ENCODE measurements at places on chromosomes 1 and 21.

- H3K4me1 ChIP-seq: peaks cover 12% of the 10 kb centered on the region
- no peaks in the 10 kb centered on the region for H3K36me3 ChIP-seq
- no peak for DNase-seq
- H3K4me3 ChIP-seq: no peak overlapping the region
- H3K27me3 ChIP-seq: no peaks in the 10 kb centered on the region
Observed at GRCh38 chr1:212497553-212497952, 64.8 kb downstream of the NENF start.

DNA sequence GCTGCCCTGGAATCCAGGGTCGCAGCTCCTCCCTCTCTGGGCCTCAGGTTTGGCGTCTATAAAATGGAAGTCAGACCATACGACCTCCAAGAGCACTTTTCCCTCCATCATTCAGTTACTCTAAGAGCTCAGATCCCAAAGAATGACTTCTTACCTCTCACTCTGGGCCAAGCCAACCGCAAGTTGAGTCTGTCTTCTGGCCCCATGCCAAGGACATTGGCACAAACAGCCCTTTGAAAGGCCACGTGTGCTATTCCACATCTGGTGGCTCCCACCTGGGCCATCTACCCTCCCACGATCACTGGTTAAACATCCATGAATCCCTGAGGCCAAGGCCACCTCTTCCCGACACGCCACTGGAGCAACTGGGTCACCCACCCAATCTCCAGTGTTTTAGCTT, 12.4 kb downstream of the SLC2A7 start:
- no peaks in the 10 kb centered on the region for H3K27me3 ChIP-seq
- H3K36me3 ChIP-seq: no peaks in the 10 kb centered on the region
- H3K4me3 ChIP-seq: no peak overlapping the region
- H3K4me1 ChIP-seq: no peaks in the 10 kb centered on the region
- DNase-seq: no peak

GRCh38 chr1:8016210-8016894, 9.8 kb downstream of the ERRFI1 start:
- H3K27me3 ChIP-seq: no peaks in the 10 kb centered on the region
- peaks cover 69% of the 10 kb centered on the region for H3K36me3 ChIP-seq
- peaks cover 77% of the 10 kb centered on the region for H3K4me1 ChIP-seq
- H3K4me3 ChIP-seq: peak overlapping the region; percentile 91

DNA sequence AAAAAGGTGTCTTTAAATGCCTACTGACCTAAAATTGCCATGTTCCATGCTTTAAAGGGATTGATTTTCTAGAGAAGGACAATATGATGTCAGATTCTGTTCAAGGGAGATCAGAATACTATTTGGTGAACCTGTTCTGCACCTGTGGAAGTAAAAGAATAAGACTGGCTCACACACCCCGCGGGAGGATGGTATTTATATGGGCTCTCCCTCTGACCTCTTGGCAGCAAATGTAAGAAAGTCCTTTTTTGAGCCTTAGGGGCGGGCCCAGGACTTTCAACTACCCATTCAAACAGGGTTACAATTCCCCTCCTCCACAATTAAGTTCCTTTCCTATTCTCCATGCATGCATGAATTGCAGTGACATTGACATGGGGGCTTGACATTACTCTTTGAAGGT, 42.1 kb downstream of the WASF2 start:
- no peaks in the 10 kb centered on the region for H3K27me3 ChIP-seq
- H3K4me3 ChIP-seq: no peak overlapping the region
- H3K36me3 ChIP-seq: no peaks in the 10 kb centered on the region

GRCh38 chr1:231517076-231517475, 11.4 kb upstream of the TSNAX start:
- peaks cover 9% of the 10 kb centered on the region for H3K4me1 ChIP-seq
- H3K27me3 ChIP-seq: no peaks in the 10 kb centered on the region
- no peaks in the 10 kb centered on the region for H3K36me3 ChIP-seq
- no peak overlapping the region for H3K4me3 ChIP-seq

DNA sequence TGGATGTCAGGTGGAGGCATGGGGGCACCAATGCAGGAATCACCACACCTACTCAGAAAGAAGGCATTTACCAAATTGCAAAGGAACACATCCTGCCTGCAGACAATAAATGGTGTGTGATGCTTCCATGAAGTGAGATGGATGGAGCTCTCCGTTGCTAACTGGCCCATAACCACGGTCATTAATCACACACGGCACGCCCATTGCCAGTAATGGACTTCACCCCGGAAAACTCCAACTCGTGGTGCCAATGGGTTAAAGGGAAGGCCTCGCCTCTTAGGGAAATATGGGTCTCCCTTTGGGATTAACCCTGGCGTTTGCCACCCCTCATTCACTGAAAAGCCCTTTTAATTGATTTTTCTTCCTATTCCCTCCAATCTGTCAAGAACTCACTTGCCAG, 443.1 kb upstream of the DAB1 start:
- no peak overlapping the region for H3K27ac ChIP-seq
- no peak for DNase-seq
- no peaks in the 10 kb centered on the region for H3K36me3 ChIP-seq

- H3K27me3 ChIP-seq: peaks cover 6% of the 10 kb centered on the region
- no peaks in the 10 kb centered on the region for H3K36me3 ChIP-seq
- H3K4me3 ChIP-seq: no peak overlapping the region
- no peak overlapping the region for H3K27ac ChIP-seq
- H3K4me1 ChIP-seq: no peaks in the 10 kb centered on the region
Observed at GRCh38 chr1:63326473-63327380, 4.4 kb downstream of the FOXD3 start.

GRCh38 chr1:197801684-197802083, 26.4 kb upstream of the DENND1B start:
- H3K27ac ChIP-seq: no peak overlapping the region
- DNase-seq: no peak
- H3K4me3 ChIP-seq: no peak overlapping the region
- no peaks in the 10 kb centered on the region for H3K36me3 ChIP-seq
- H3K27me3 ChIP-seq: peaks cover 4% of the 10 kb centered on the region
- H3K4me1 ChIP-seq: no peaks in the 10 kb centered on the region

DNA sequence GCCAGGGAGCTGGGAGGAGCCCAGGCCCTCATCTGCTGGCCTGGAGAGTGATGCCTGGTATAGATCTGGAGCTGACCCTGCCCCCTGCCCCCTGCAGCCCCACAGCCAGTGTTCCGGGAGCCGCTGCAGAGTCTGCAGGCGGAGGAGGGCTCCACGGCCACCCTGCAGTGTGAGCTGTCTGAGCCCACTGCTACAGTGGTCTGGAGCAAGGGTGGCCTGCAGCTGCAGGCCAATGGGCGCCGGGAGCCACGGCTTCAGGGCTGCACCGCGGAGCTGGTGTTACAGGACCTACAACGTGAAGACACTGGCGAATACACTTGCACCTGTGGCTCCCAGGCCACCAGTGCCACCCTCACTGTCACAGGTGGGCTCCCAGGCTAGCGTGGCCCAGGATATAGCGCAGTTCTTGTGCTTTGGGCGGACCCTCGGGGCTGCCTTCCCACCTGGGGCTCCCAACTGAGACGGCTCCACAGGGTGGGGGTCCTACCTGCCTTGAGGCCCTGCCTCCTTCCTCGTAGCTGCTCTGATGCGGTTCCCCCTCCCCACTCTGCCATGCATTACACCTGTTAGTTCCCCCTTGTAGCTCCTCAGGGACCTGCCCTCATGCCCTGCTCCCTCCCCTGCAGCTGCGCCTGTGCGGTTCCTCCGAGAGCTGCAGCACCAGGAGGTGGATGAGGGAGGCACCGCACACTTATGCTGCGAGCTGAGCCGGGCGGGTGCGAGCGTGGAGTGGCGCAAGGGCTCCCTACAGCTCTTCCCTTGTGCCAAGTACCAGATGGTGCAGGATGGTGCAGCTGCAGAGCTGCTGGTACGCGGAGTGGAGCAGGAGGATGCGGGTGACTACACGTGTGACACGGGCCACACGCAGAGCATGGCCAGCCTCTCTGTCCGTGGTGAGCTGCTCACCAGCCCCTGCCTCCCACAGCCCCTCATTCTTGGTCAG, 98.7 kb downstream of the OBSCN start:
- H3K36me3 ChIP-seq: no peaks in the 10 kb centered on the region
- no peak overlapping the region for H3K27ac ChIP-seq
- no peak for DNase-seq
- H3K4me1 ChIP-seq: no peaks in the 10 kb centered on the region
- no peak overlapping the region for H3K4me3 ChIP-seq

DNA sequence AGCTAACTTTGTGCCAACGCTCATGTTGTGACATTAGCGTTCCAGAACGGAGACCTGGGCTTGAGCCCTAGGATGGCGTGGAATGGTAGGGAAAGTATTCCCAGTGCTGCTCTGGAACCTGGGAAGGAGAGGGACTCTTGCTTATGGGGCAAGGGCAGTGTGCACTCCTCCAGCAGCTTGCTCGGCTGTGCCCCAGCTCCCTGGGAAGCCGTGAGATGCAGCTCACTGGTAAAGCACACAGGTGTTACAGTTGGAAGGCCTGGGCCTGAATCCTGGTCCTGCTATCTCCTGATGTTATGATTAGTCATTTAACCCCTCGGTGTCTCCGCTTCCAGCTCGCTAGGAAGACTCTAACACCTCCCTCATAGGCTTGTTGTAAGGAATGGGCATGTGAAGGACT, 42.4 kb upstream of the EPHA8 start:
- no peaks in the 10 kb centered on the region for H3K4me1 ChIP-seq
- no peak overlapping the region for H3K4me3 ChIP-seq
- H3K27ac ChIP-seq: no peak overlapping the region
- H3K36me3 ChIP-seq: no peaks in the 10 kb centered on the region
- DNase-seq: no peak

DNA sequence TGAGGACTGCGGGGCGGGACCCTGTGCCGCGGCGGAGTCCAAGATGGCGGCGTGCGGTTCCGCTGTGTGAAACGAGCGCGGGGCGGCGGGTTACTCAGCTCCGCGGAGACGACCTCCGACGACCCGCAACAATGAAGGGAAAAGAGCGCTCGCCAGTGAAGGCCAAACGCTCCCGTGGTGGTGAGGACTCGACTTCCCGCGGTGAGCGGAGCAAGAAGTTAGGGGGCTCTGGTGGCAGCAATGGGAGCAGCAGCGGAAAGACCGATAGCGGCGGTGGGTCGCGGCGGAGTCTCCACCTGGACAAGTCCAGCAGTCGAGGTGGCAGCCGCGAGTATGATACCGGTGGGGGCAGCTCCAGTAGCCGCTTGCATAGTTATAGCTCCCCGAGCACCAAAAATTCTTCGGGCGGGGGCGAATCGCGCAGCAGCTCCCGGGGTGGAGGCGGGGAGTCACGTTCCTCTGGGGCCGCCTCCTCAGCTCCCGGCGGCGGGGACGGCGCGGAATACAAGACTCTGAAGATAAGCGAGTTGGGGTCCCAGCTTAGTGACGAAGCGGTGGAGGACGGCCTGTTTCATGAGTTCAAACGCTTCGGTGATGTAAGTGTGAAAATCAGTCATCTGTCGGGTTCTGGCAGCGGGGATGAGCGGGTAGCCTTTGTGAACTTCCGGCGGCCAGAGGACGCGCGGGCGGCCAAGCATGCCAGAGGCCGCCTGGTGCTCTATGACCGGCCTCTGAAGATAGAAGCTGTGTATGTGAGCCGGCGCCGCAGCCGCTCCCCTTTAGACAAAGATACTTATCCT, 430 bp downstream of the RBM15 start:
- DNase-seq: peak; percentile 52
- peaks cover 33% of the 10 kb centered on the region for H3K36me3 ChIP-seq
- H3K4me1 ChIP-seq: peaks cover 68% of the 10 kb centered on the region
- peak overlapping the region; percentile 77 for H3K4me3 ChIP-seq

DNA sequence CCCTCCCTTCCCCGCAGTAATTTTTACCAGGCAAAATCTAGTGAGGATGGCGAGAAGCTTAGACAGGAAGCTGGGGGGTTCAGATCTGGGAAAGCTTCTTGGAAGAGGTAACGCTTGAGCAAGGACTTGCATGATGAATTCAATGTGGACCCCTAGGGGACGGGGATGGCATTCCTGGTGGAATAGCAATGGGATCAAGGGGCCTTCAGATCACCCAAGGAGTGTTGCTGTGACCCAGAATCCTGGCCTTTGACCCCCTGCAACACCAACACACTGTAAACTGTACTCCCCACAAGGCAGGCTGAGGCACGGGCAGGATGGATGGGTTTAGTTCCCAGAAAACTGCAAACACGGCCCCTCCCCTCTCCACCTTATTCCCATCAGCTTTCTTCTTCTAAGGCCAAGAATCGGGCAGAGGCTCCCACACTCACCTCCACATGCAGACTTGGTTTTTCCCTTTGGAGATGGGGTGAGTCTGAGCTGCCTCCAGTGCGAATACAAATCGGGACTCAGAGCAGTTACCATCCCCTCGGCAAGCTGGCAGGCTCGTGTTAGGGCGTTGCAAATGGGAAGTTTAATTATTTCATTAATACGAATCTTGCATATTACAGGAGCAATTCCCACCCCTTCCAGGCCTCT, 20.1 kb downstream of the DISP3 start:
- H3K27ac ChIP-seq: no peak overlapping the region
- no peak overlapping the region for H3K4me3 ChIP-seq
- DNase-seq: no peak
- H3K36me3 ChIP-seq: no peaks in the 10 kb centered on the region

GRCh38 chr1:15994590-15995351, 9.3 kb upstream of the SRARP start:
- DNase-seq: no peak
- H3K27ac ChIP-seq: no peak overlapping the region

DNA sequence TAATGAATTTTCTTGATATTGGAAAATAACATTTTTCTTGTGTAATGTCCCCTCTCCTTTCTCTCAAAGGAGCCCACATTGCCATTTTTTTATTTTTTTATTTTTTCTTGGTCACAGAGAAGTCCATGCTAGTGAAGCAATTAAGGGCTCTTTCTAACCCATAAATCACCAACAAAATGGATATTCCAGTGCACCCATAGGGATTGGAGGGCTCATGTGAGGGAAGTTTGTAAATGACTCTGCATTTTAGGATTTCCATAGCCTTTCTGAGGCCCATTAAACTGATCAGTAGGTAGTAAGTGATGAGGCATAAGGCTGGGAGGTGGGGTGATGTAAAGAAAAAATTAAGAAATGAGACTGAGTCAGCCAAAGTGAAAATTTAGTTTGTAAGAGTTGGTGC, 55.9 kb upstream of the JAK1 start:
- H3K4me3 ChIP-seq: no peak overlapping the region
- H3K36me3 ChIP-seq: no peaks in the 10 kb centered on the region
- no peak overlapping the region for H3K27ac ChIP-seq
- no peak for DNase-seq
- no peaks in the 10 kb centered on the region for H3K27me3 ChIP-seq
- no peaks in the 10 kb centered on the region for H3K4me1 ChIP-seq

DNA sequence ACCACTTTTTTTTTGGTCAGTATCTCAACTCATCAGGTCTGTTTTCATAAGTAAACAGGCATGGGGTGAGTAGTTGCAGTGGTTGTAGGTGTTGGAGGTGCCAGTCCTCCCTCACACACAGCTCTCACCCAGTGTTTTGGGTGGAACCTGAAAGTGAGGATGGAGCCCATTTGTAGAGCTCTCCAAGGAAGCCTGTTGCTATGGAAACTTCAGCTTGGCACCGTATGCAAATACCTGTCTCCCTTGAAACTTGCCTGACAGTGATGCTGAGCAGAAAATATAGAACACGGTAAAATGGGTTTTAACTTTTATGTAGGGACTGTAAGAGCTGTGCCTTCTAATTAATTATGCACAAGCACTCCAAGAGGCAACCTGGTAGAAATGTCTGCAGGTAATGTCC, 214.1 kb downstream of the AJAP1 start:
- H3K4me3 ChIP-seq: no peak overlapping the region
- no peaks in the 10 kb centered on the region for H3K4me1 ChIP-seq
- DNase-seq: no peak
- H3K27ac ChIP-seq: no peak overlapping the region
- no peaks in the 10 kb centered on the region for H3K36me3 ChIP-seq

Measured in PC-9 (cell line).